ENCODE measurements at places on chromosomes 12 and 14.
A peak's percentile ranks its signal among the peaks of the same experiment; 100 is the strongest.

GRCh38 chr14:61965030-61965745 is 203.0 kb downstream of the SNAPC1 start:
- DNase-seq = no peak

DNA sequence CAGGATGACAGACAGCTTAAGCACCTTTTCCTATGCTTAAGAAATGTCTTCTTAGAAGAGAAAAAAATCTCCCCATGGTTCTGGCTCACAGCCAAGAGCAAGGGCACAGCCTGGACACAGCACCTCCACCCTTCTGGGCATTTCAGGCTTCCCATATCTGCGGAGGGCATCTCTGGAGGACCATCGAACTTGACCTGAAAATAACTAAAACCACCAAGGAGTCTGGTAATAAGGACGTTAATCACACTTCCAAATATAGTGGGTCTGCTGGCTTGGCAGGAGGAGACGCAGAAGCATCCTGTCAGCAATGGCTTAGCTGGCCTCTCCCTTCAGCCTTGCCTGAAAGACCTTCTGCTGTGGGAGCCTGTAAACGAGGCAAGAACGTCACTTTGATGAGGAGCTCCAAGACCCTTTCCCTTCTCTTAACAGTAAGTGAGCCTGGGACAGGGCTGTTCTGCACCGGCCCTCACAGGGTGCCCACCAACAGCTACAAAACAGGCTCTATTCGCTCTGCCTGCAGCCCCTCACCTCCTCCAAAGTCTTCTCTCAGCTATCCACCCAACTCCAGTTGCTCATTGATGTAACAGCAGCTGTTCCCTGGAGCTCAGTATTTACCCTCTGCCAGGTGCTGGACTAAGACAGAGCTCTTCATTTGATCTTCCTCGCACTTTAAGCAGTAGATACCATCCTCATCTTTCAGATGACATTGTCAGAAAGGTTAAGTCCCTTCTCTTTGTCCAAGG is 13.2 kb downstream of the SETD3 start:
- no peak for DNase-seq

DNA sequence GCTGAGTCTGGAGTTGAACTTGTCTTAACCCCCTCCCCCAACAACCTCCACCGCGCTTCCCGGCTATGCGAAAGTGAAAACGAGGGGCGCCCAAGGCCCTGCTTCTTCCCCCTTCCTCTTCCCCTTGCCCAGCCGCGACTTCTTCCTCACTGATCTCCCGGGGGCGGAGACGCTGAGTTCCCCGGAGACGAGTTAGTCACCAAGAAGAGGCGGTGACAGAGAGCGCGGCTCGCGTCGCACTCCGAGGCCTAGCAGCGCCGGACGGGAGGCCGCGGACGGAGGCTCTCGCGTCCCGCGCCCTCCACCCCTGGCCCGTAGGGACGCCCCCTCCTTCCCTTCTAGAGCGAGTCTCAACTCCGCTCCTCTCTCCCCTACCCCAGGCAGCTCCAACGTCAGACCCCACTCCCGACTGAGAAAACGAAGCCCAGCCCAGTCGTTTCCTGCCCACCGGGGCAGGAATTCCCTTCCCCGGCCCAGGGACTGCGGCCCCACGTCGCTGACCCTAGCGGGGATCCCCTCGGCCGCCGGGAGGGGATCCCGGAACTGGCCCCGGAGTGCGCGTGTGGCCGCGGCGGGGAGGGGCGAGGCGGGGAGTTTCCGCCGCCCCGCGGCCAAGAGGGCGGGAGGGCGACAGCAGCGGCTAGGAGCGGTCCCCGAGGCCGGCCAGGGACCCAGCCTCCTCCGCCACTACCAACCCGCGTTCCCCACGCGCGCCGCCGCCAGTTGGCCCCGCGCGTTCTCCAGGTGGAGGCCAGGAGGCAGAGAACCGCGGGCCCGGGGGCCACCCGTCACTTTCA is 1.4 kb downstream of the BAZ1A start:
- DNase-seq = peak; percentile 84

GRCh38 chr12:47349137-47350061 is 269.6 kb upstream of the AMIGO2 start:
- no peak for DNase-seq

GRCh38 chr14:77222546-77223225 is 41.1 kb downstream of the TMEM63C start:
- no peak for DNase-seq

GRCh38 chr14:68513137-68513536 is 279.7 kb downstream of the ZFP36L1 start:
- no peak for DNase-seq

- DNase-seq = no peak
Observed at GRCh38 chr12:52324153-52324444, 2.9 kb upstream of the KRT83 start.
